ENCODE measurements at places on chromosomes 5 and 9.

DNA sequence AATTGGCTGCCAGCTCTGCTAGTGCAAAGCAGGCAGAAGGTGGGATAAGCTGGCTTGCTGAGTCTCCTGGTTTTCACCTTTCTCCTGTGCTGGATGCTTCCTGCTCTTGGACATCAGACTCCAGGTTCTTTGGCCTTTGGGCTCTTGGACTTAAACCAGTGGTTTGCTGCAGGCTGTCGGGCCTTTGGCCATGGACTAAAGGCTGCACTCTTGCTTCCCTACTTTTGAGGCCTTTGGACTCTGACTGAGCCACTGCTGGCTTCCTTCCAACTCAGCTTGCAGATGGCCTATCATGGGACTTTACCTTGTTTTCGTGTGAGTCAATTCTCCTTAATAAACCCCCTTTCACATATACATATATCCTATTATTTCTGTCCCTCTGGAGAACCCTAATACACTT lies 1293.9 kb upstream of the CDH6 start:
- DNase-seq, result no peak

- no peak for DNase-seq
Measured at GRCh38 chr5:21573416-21574314, 1279.5 kb downstream of the CDH12 start.

DNA sequence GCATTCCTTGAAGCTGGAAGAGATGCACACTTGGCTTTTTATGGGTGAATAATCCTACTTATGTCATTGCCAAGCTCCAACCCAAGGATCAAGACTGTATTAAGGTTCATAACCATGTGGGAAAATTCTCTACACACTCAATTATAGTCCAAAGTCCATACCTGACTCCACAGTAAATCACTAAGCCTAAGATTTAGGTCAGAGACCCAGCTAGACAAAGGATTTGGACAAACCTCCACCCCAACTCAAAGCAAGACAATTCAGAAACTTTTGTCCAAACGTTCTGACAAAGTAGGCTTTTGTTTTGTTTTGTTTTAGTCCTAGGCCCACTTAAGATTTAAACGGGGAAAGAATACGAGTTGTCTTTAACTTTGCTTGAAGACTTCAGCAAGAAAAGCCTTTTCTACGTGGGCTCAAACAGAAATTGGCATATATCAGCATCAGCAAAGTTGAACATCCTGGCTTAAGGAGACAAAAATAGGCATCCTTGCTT lies 1.7 kb downstream of the MEGF9 start:
- no peak for DNase-seq

GRCh38 chr9:88443480-88444113 lies 55.4 kb downstream of the SPIN1 start:
- DNase-seq, result no peak

DNA sequence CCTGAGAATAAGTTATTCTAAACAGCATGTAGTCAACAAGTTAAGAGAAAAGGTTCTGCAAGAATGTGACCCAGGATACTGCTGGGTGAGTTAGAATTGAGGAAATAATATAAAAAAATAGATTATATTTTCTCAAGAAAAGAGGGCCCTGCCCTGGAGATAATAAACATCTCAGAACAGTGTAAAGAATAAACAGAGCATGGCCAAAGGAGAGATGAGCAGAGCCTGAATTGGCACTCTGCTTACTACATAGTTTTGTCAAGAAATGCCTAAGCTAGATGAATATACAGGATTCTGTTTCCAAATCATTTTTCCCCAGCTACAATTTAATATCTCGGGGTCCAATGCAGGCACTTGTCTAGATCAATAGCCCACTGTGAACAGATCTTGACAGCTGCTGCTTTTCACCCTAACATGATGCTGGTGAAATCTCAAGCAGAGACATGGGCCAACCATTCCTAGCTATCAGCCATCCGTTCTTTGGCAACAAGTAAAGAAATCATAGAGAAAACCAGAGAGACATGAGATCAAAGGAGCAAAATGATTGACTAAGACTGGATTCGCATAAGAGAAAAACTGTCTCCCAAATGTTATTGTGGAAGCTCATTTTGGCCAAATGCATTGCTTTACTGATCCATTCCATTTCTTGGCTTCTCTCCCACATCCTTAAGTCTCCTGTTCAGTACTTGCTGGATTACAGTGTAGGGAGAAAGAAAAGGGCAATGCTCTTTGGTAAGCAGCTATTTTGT lies 173.2 kb downstream of the PRELID2 start:
- DNase-seq, result no peak

GRCh38 chr9:130288393-130288792 lies 22.8 kb downstream of the HMCN2 start:
- no peak for DNase-seq

DNA sequence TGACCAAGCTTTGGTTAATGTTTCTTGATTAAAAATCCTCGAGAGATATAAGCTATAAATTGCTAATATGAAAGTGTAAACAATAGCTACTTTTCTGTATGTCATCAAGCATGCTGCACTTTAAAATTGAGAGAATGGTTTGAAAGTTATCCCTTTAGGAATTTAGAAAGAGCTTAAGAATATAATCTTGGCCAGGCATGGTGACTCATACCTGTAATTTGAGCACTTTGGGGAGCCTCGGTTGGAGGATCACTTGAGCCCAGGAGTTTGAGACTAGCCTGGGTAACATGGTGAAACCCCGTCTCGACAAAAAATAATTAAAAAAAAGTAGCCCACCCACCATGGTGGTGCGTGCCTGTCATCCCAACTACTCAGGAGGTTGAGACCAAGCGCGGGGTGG lies 12.2 kb upstream of the MROH2B start:
- no peak for DNase-seq

DNA sequence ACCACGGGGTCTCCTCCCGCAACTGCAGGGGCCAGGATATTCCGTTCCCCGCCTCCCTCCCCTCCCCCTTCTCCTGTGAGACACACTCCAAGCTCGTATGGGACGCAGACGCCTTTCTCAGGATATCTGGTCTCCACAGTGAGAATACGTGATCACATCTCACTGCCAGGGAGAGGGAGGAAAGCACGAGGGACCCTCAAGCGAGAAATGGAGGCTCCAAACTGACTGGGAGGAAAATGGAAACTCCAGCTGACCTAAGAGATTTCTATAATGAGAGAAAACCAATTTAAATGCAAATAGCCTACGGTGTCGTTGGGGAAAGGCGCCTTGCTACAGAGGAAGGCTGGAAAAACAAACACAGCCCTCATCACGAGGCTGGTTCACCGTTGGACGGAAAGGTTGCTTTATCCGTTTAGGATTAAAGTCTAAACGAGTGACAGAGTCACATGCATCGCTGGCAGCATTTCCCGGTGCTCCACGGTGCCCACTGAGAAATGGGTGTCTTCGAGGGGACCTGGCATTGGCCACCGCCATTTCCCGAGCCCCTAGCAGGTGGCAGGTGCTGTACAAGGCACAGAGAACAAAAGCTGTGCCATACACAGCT lies 116.9 kb upstream of the CPEB4 start:
- no peak for DNase-seq

GRCh38 chr9:109117856-109118807 lies 1.6 kb downstream of the TMEM245 start:
- no peak for DNase-seq

DNA sequence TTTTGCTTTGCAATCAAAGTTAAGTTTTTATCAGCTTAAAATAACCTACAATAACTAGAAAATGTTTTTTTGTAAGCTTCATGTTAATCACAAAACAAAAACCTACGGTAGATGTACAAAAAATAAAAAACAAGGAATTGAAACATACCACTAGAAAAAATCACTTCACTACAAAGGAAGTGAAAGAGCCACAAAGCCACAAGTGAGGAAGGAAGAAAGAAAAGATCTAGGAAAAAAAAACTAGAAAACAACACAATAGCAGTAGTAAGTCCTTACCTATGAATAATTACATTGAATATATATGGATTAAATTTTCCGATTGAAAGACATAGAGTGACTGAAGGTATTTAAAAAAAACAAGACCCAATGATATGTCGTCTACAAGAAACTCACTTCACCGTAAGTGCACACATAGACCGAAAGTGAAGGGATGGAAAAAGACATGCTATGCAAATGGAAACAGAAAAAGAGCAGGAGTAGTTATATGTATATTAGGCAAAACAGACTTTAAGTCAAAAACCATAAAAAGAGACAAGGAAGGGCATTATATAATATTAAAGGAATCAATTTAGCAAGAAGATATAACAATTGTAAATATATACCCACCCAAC lies 13.4 kb upstream of the ZDHHC21 start:
- DNase-seq, result no peak

DNA sequence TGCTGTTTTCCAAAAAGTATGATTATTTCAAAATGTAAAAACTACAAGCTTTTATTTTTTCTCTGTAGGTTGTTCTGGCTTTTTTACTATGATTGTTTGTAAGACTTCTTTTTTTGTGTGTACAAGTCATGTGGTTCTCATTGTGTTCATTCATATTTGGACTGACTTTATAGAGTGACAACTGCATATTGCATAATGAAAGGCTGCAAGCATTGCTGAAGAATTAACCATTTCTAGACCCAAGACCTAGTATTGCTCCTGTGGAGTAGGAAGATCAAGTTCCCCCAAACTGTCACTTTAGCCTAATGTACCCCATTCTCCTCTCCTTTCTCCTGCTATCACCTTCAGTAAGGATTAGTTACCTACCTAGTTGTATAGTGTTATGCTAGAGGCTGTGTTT lies 10.0 kb downstream of the MAP1B start:
- no peak for DNase-seq

DNA sequence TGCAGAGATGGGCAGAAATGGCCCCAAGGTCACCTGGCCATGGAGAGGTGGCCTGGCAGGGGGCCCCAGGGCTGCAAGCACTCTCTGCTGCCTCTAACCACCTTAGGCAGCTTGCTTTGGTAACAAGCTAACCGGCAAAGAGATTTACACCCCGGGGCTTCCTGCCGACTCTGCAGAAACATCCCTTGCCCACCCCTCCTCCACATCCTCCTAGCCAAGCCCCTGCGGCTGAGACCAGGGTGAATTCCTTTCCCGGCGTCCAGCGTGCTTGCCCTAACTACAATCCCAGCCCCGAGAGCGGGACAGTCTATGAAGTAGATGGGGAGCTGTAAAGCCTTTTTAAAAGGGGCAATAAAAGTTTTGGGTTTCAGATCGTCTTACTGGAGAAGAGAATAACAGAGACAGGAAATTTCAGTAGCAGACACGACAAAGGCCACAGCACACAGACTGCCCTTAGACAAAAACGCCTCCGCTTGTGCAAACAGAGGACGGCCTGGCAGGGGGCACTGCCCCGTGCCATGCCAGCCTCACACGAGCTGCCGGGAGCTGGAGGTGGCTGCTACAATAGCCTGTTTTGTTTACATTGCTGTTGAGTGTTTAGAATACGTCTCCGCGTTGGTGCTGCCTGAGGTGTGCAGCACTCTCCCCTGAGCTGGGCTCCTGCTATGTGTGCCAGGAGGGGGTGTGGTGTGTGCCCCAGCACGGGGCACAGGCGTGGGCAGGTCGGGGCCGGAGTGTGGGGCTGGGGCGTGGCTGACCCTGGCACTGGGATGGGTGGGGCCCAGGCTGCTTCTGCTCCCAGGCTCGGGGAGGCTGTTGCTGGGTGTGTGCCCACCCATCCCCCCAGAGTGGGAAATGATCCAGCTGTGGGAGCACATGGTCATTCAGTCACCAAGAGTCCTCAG lies 15.3 kb downstream of the MYMK start:
- DNase-seq, result no peak

GRCh38 chr5:68271124-68271523 lies 55.6 kb downstream of the PIK3R1 start:
- no peak for DNase-seq

DNA sequence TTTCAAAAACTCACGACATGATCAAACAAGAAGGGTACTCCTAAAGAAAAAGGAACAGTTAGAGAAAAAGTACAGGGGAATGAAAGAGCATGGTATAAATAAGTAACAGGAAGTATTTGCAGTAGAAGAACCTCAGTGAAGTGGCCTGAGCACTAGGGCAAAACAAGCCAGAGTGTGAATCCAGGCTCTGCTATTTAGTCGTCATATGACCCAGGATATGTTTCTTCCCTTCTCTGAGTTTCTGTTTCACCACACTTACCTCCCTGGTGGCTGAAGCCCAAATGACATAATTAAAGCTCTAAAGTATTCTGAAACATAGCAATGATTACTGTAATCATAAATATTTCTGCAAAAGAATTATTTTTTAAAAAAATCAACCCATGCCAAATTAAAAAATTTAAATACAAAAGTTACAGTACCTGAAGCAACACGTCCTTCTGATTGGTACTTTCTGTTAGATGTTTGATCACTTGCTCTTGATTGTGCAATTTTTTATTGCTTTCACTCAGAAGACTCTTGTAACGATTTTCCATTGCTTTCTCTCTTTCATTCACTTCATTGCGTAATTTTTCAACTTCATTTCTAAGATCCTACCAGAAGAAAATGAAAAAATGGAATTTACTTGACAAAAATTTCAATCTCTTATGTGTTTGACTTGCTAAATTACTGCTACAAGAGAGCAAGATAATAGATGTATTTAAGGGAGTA lies 88.9 kb downstream of the CDK5RAP2 start:
- DNase-seq, result no peak

GRCh38 chr5:78504704-78505677 lies 143.6 kb downstream of the LHFPL2 start:
- DNase-seq, result no peak

DNA sequence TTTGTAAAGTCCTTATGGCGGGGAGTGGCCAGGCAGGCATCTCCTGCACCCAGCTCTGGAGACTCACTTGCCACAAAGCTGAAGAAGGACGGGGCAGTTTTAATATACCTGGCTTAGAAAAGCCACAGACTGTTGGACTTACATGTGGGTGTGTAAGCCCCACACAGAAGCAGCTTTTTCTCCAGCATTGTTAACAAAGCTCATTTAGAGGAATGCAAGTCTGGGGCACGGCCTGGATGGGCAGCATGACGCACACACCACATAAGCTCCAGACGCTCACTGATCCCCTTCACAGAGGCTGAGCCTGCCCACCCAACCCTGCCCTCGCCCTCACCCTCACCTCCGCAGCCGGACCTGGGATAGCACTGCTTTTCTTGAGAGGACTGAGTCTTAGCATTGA lies 58.0 kb upstream of the PDE8B start:
- DNase-seq, result no peak

- no peak for DNase-seq
Measured at GRCh38 chr9:16705111-16705604, 165.3 kb downstream of the BNC2 start.
